Heart right ventricle (tissue), 16 donors: ENCODE measurements at places on chromosomes 2 and 18. TPM values are rescaled to one million over a fixed set of nuclear protein-coding genes. Genes with fewer than 3 reads are reported as not detected.

Gene PLEKHH2
- polyA plus RNA-seq, result 1.4 TPM

Gene TSN
- 15.3 TPM for polyA plus RNA-seq

Gene B3GNT7
- polyA plus RNA-seq, result 1.8 TPM

Gene CCDC88A
- polyA plus RNA-seq, result 7.8 TPM

Gene CHRNG
- not detected for polyA plus RNA-seq

Gene GPR155
- 4.8 TPM for polyA plus RNA-seq

Gene GCA
- 7.3 TPM for polyA plus RNA-seq

Gene PCARE
- polyA plus RNA-seq, result 0.04 TPM

Gene GALNT13
- polyA plus RNA-seq, result 0.01 TPM

Gene GKN2
- not detected for polyA plus RNA-seq

Gene PDCD1
- 7.1 TPM for polyA plus RNA-seq

Gene BMP10
- 0.03 TPM for polyA plus RNA-seq

Gene CENPA
- polyA plus RNA-seq, result 0.25 TPM

Gene PROM2
- 0.72 TPM for polyA plus RNA-seq

Gene STARD7
- 312 TPM for polyA plus RNA-seq

Gene ADGRF3
- 0.03 TPM for polyA plus RNA-seq

Gene IMPACT
- polyA plus RNA-seq, result 4.5 TPM

Gene SERPINB7
- not detected for polyA plus RNA-seq

Gene SRD5A2
- under 0.01 TPM for polyA plus RNA-seq

Gene DNAH6
- 0.07 TPM for polyA plus RNA-seq

Gene NOL4
- polyA plus RNA-seq, result 0.03 TPM

Gene TFPI
- polyA plus RNA-seq, result 27.1 TPM

Gene ANKRD30B
- polyA plus RNA-seq, result not detected

Gene ALPG
- not detected for polyA plus RNA-seq

Gene ANKRD53
- 0.97 TPM for polyA plus RNA-seq
